ENCODE measurements at places on chromosomes 12 and 14.

- no peak for DNase-seq
Measured at GRCh38 chr12:79961411-79961810, 26.5 kb upstream of the PPP1R12A start.

DNA sequence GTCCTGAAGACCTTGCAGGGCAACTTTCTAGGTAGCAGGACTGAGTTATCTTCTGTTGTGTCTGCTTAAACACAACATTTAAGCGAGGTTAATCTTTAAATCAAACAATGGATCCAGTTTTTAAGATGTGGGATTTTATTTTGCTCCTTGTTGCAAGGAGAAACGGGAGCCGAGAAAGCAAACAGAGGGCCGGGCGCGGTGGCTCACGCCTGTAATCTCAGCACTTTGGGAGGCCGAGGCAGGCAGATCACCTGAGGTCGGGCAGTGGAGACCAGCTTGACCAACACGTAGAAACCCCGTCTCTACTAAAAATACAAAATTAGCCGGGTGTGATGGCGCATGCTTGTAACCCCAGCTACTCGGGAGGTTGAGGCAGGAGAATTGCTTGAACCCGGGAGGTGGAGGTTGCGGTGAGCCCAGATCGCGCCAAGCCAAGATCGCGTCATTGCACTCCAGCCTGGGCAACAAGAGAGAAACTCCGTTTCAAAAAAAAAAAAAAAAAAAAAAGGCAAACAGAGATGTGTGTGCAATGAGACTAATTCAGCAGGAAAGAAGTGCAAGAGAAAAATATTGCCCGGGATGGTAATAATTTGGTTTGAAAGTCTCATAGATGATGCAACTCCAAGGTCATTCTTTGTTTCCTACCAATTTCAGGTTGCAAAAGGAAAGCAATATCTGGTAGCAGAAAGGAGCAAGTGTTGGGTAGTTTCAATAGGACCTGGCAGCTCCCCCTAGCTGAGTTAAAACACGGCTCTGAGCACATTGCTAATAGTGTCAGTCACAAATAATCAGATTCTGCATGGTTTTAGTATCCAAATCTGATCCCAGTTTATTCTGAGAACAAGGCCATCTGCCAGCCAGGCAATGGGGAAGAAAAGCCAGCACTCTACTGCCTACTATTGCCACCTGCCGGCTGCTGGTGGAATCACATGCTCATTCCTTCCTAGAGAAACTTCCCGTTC is 141.4 kb downstream of the PPM1H start:
- peak; percentile 69 for DNase-seq

DNA sequence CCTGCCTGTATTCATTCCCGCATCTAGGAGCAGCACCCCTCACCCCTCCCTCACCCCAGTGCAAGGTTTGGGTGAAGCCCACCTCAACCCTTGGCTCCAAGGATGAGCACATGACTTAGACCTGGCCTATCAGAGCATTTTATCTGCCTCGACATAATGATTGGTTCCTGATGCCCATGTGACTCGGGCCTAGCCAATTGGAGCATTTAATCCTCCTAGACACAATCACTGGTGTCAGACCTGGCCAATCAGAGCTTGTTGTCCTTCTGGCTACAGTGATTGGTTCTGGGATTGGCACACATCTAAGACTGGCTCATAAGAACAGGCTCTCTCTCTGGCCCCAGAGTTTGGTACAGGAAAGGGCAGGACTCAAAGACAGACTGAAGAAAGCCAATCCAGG is 73.1 kb upstream of the MYL2 start:
- no peak for DNase-seq

GRCh38 chr12:29505122-29505521 is 7.6 kb upstream of the OVCH1 start:
- DNase-seq = no peak

DNA sequence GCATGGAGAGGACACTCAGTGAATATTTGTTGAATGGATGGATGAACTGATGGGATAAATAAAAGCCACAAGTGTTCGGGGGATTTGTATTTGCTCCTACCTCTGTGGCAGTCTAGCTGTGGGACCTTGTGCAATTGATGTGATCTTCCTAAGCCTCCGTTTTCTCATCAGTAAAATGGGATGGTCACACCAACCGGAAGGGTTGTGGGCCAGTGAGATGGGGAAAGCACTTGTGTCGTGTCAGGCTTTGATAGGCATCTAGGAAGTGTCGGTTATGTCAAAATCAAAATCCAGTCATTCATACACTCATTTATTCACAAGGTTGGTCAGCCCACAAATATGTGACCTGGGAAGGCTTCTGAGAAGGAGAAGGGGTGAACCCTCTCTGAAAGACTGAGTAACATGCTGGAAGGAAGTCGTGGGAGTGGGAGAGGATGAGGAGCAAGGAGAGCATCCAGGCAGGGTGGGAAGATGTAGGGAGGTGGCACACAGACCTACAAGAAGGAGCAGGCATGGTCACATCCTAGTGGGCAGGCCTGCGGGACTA is 7.8 kb upstream of the SERPINA9 start:
- DNase-seq = no peak

- DNase-seq = no peak
Measured at GRCh38 chr14:62819931-62820330, 225.3 kb downstream of the KCNH5 start.

DNA sequence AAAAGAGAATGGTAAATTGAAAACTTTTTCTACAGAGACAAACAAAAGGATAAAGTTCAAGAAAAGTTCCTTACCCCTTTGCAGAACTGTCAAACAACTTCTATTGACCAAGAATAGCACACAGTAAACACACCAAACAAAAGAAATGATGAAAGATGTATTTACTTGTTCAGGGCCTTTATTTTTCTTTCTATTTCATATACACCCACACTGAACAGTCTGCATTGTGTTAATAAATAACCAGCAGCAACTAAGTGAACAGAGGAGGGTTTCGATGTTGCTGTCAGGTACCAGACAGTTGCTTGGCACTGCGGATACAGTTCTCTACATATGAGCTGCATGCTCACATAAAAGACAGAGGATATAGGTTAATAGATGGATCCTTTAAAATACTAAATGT is 122.1 kb downstream of the SOX5 start:
- no peak for DNase-seq

DNA sequence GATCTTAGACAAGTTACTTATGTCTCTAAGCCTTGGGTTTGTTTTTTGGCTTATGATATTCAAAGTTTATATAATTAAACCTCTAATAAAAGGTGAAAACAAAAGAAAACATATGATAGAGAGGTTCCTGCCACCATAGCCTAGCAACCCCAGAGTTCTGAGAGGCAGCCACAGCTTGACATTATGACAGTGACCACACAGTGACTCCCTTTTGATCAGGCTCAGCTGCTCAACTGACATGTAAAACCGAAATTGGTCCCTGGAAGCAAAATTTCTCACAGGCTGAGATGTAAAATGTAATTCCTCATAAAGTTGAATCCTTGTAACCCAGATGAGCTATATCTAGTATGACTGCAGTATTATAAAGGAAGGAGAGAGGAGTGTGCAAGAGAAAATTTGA is 108.5 kb downstream of the GCH1 start:
- no peak for DNase-seq

DNA sequence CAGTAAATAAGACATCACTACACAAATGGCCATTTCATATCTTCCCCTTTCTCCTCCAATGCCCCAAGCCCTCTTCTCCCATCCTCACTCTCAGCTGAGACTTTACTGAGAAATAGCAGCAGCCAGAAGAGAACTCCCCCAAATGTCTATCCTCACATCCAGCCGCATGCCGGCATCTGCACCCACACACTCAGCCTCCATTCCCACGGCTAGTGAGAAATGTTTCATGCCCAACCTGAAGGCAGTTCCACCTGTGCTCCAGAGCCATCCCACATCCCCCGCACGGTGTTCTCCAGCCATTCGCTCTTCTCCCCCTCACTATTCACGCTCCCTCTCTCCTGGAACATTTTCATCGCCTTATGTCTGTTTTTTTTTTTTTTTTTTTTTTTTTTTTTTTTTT is 208.7 kb upstream of the DIO3 start:
- DNase-seq = no peak

DNA sequence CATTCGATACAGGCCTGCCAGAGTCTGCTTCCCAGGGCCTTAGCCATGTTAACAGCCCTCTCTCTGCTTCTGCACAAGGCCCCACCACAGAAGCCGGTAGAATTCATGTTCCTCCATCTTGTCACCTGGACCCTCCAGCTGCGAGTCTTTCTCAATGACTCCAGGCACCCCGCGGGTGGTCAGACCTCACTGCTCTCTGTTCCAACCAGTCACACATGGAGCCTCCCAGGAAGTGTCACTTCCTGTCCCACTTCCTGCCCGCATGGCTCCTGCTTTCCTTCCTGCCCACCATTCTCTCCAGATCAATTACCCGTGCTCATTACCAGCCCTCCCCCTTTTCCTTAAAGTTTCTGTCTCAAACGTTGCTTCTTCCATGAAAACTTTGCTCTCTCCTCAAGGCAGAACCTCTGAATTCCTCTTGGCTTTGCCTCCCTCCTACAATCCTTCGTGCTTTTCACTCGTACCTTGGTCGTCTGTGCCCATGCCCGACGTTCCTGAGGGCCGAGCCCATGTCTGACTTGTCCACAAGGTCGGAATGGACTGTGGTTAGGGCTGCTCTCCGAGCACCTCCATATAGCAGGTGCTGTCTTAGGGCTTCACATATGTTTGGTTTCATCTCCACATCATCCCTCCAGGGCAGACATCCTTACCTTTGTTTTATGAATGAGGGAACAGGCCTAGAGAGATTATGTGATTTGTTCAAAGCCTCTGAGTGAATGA is 172.1 kb downstream of the TSPAN9 start:
- no peak for DNase-seq

GRCh38 chr12:49964849-49965624 is 3.4 kb downstream of the AQP5 start:
- DNase-seq = no peak

- peak; percentile 38 for DNase-seq
Measured at GRCh38 chr12:24960222-24960855, 11.4 kb upstream of the BCAT1 start.

DNA sequence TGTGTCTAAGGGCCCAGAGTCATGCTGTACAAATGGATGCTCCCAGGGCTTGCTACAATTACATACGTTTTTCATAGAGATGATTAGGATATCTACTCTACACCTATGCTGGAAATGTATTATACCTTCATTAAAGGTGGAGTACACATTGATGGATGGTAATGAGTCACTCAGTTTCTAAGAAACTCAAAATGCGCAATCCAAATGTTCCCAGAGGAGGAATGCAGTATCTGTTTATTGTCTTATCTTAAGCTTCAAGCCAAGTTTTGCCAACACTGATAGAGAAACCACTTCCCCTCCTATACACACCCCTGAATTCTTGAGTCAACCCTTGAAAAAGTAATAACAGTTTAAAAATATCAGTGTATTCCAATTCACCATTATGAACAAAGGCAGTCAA is 266.6 kb upstream of the FAR2 start:
- no peak for DNase-seq

GRCh38 chr12:42124764-42125387 is 19.8 kb downstream of the GXYLT1 start:
- DNase-seq = no peak

GRCh38 chr14:61526405-61527312 is 168.7 kb upstream of the HIF1A start:
- no peak for DNase-seq

DNA sequence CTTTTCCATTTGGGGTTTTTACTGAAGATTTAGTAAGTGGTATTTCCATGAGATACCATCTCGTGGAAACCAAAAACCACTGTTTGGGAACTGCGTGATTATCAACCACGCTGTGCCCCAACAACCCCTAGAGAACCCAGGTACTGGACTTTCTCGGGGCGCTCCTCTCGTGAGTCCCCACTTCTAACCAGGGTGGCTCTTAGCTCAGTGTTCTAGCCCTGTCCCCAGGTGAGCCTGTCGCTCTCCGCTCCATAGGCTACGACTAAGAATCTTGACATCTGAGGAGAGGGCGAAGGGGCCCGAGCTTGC is 686 bp downstream of the MCRS1 start:
- DNase-seq = peak; percentile 9

DNA sequence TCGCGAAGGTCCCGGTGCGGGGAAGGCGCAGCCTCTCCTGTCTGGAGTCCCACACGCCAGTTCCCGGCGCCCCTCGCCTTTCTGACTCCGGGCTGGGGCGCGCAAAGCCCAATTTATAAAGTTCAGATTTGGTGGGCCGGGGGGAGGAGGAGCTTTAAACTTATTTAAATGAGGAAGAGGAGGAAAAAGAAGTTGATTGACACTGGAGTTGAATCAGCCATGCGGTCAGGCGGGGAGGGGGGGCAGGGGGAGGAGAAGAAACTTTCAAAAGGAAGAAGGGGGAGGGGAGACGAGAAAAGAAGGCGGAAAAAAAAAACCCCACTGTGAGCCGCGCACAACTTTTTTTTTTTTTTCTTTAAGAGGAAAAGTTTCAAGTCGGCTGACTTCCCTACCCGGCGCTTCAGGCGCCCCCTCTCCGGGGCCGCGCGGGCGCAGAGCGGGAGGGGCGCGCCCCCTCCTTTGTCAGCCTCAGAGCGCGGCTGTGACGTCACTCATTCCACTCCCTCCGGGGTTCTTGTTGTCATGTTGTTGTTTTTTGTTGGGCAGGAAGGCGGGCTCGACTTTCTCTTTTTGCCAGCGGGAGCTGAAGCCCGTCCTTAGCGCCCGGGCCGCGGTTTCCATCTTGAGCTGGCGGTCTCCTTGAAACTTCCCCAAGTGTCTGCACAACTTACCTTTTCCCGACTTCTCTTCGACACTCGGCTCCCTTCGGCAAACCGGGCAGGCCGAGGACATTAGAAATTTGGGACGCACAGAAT is at the start of gene ZFP36L1:
Gene ZFP36L1, minus strand, starts transcription at position 89 of the 755 bp plus-strand sequence. CDS start 129 bp downstream, outside the sequence.
- DNase-seq = peak; percentile 98

DNA sequence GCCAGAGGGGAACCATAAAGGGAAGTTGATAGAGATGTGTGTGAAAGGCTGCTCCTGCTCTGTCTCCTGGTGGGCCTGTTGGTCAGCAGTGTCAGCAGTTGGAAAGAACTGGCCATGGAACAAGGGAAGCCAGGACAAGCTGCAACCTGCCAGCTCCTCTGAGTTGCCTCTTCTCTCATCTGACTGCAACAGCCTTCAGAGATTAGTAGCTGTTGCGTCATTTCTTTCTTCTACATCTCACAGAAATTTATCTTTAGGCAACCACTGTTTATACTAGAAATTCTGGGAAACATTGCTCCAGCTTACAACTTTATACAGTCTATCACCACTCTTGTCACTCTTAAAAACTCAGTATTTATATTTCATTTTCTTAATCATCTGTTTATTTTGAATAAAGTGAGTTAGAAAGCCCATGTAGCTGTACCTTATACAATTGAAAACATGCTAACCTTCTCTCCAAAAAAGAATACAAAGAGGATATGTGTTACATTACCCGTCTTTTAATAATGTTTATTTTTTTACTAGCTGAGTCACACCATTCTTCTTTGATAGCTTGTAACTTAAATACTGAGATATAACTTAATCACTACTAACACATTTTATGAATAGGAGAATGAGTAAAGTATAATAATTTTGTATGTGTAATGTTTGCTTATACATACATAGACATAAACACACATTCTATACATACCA is 224.2 kb downstream of the LRFN5 start:
- DNase-seq = no peak

DNA sequence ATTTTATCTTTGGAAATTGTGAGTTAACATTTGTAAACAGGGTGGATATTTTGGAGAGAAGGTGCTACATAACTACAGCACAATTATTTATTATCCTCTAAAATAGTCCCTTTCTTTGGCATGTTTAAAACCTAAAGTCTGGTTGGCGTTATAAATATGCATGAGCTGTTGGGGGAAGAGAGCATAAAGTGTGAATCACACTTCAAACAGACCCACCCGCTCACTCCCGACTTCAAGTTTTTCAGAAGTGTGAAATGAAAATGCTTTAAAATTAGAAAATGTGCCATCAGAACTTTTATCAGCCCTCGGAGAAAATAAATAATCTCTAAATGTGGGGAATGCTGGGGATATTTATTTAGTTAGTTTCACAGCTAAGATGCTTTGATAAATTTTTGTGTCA is 1006.9 kb downstream of the NRXN3 start:
- no peak for DNase-seq

- DNase-seq = no peak
Measured at GRCh38 chr12:24838531-24838950, 110.4 kb downstream of the BCAT1 start.

Data from CD4-positive, alpha-beta T cell treated with Interleukin-1 beta for 1 hour (primary cell).